T-helper 1 cell treated with Interleukin-12 subunit alpha and Interleukin-12 subunit beta and Interleukin-4 antibody, amounts not matched to agents 30 ng/mL and 1 ng/mL, for 36 hours (primary cell): ENCODE measurements at places on chromosomes 2 and 18. TPM values are rescaled to one million over a fixed set of nuclear protein-coding genes. Genes with fewer than 3 reads are reported as not detected.

DPYSL5 gene
- total RNA-seq: 0.05 and 0.10 TPM in 2 replicates

STPG4 gene
- 0.22 TPM in 1 of 2 replicates, not detected in the other for total RNA-seq

NEU2 gene
- not detected in 2 replicates for total RNA-seq

TPGS2 gene
- 82.2 and 85.6 TPM in 2 replicates for total RNA-seq

KANSL3 gene
- 64.0 and 66.0 TPM in 2 replicates for total RNA-seq

PLGLB2 gene
- total RNA-seq: 5.7 and 6.3 TPM in 2 replicates

CXCR1 gene
- 0.54 and 0.76 TPM in 2 replicates for total RNA-seq

ZNF521 gene
- total RNA-seq: not detected in 2 replicates

ZNF385B gene
- total RNA-seq: not detected in 2 replicates

NLRC4 gene
- total RNA-seq: 0.07 and 0.12 TPM in 2 replicates

SALL3 gene
- not detected in 2 replicates for total RNA-seq
